ENCODE measurements at places on chromosomes 6 and 20.

DNA sequence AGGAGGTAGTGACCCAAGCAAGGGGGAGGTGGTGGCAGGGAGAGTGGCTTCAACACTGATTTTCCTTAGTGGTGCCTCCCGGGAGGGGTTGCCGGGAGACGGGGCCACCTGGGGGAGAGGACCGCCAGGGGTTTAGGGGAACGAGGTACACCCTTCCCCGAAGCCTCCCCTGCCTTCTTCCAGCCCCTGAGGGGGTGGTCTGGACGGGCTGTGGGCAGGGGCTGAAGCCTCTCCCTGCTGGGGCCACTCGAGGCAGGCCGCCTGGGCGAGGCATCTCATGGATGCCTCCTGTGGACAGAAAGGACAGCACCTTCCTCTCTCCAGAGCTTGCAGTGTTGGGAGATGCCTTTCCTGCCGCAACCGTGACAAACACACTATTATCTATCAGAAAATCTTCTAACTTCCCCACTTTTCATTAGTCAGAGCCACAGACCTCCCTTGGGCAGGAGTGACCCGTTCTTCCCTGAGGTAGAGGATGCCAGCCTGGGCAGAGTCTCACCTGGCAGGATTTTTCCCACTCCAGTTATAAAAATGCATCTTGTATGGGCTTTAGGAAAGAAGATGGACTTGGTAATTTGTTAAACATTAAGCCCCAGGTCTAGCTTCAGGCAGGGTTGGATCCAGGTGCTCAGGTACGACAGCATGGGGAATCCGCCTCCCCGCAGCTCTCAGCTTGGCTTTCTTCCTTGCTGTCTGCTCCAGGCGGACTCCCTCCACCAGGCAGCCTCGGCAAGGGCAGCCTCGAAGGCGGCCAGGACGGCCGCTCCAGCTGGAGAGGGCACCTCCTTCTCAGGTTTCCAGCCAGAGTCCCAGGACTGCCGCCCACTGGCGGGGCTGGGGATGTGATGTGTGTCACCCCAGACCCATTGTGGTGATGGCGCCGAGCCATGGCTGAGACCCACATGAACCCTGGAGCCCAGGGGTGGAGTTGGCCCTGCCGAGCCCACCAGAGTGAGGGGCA, 11.0 kb downstream of the HRH3 start:
- no peak for DNase-seq

- peak; percentile 92 for DNase-seq
Measured at GRCh38 chr6:36444470-36444869, 1.7 kb downstream of the KCTD20 start.

DNA sequence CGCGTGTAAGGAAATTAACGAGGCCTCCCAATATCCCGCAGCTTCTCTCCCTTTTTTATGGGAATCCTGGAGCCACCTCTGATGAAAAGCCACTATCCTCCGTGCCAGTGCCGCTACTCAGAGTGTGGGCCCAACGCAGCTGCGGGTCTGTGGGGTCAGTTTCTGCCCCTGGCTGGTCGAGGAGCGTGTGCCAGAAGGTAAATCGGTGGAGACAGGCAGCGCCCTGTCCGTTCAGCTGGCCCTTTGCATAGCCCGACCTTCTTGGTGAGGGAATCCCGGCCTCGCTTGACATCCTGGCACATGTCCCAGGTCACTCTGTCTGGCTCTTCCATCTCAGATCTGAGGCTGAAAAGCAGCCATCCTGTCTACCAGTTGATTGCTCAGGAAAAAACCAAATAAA, 4.6 kb downstream of the THBS2 start:
- no peak for DNase-seq

DNA sequence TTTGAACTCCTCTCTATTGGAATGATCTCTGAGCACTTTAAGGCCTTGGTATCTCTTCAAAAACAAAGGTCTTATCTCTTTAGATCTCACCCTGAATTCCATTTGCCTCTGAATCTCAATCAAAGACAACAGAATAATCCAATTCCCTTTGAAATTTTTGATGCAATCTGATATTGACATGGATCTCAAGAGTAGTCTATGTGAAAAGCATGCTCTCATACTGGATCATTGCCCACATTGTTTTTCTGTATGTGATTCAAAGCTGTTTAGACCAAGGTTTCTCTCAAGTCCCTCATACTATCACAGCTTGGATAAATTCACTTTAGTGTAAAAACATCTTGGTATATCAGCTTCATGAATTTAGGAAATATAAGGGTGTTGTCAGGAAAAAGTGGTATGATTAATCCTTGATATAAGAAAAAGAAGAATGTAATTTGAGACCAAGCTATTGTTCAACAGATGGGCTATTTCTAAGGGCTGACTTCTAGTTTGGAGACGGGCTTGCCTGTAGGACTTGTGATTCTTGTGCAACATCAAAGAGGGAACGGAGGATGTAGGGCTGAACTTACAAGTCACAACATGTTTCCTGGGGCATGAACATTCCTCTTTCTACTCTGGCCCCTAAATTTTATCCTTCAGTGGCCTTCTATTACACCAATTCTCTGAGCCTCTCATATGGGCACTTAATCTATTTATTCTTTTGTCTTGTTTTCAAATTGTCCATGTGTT, 77.9 kb upstream of the CITED2 start:
- DNase-seq, result peak; percentile 86

- no peak for DNase-seq
Measured at GRCh38 chr6:161076181-161076677, 84.7 kb downstream of the MAP3K4 start.
